ENCODE measurements at places on chromosomes 4 and X.

GRCh38 chr4:77586951-77587383, 18.7 kb upstream of the CXCL13 start:
- DNase-seq, result no peak

DNA sequence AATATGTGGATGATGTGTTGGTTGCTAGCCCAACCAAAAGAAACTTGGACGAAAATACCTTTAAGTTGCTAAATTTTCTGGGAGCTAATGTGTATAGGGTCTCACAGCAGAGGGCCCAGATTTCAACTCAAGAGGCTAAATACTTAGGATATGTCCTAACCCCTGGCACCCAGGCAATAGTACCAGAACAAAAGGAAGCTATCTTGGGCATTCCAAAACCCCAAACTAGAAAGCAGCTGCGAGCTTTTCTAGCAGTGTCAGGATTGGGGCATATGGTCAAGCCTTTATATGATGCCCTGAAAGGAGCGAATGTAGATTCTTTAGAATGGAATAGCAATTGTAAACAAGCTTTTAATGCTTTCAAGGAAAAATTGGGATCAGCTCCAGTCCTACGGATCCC, 10.6 kb downstream of the CXCL2 start:
- no peak for DNase-seq

GRCh38 chr4:44720371-44720770, 6.0 kb downstream of the GNPDA2 start:
- no peak for DNase-seq

DNA sequence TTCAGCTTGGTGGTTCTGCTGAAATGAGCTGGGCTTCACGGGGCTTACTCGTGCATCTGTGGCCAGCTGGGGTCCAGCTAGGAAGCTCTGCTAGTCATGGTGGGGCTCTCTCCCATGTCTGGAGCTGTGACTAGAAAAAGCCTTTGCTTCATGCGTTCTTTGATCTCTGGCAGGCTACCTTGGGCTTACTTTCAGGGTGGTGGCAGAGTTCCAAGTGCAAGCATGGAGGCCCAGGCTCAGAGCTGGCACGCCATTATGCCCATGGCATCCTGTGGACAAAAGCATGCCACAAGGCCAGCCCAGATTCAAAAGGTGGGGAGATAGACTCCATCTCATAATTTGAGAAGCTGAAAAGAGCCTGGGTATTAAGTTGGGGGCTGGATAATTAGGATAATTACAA, 55.4 kb upstream of the GBA3 start:
- no peak for DNase-seq

- no peak for DNase-seq
These were observed 1609.2 kb downstream of the STIM2 start for GRCh38 chr4:28469886-28470285.

GRCh38 chrX:120251471-120252011, 929 bp downstream of the ZBTB33 start:
- peak; percentile 32 for DNase-seq

GRCh38 chrX:115892787-115893671, 277.5 kb upstream of the AGTR2 start:
- DNase-seq, result peak; percentile 38

- DNase-seq, result no peak
These were observed 144.0 kb downstream of the SH3KBP1 start for GRCh38 chrX:19743386-19743785.

DNA sequence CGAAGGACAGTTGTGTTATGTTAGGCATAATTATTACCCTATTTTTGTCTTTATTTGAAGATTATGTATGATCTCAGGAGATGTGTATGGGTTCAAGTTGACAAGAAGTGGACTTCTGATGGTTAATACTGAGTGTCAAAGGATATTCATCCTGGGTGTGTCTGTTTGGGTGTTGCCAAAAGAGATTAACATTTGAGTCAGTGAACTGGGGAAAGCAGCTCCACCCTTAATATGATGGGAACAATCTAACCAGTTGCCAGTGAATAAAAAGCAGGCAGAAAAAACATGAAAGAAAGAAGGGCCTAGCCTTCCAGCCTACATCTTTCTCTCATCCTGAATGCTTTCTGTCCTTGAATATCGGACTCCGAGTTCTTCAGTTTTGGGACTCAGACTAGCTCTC, 332.6 kb downstream of the DTHD1 start:
- no peak for DNase-seq

DNA sequence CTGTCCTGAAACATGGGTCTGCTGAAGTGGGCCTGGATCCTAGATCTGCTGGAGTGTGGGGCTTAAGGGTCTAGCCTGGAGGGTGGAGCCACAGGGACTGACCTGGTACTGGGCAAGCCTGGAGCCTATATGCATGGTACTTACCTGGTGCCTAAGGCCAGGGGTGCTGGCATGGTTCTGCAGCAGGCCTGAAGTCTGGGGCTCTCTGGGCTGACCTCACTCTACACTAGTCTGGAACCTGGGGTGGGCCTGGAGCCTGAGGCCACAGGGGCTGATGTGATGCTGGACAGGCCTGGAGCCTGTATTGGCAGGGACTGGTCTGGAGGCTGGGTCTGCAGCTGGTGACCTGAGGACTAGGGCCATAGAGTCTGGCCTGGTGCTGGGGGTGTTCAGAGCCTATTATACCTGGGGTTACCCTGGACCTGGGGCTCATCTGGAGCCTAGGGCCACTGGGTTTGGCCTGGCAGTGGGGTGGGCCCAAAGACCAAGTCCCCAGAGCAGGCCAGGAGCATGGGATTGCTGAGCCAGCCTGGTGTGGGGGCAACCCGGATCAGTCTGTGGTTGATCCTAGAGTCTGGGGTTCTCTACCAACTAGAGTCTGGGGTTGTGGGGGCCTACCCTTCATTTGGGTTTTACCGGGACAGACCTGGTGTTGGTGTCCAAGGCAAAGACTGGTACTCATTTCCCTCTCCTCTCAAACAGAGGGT, 179.6 kb downstream of the SLC4A4 start:
- no peak for DNase-seq

- no peak for DNase-seq
These were observed 185.4 kb downstream of the SOWAHB start for GRCh38 chr4:76712564-76712963.

DNA sequence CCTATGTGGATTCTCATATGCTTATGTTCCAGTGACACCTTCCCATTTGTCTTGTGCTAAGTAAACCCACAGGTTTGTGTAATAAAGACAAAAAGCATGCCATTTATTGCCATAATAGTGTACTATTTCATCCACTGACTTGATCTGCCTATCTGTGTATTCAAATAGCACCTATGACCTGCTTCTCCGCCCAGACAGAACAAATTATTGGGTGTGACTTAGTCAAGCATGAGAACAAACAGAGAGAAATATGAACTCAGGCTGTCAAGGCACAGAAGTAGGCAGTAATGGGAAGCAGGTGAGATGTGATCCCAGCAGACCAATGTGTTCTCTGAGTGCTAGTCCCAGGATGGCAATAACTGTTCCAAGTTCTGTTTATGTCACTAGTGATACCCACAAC, 25.4 kb downstream of the ELOVL6 start:
- DNase-seq, result no peak

DNA sequence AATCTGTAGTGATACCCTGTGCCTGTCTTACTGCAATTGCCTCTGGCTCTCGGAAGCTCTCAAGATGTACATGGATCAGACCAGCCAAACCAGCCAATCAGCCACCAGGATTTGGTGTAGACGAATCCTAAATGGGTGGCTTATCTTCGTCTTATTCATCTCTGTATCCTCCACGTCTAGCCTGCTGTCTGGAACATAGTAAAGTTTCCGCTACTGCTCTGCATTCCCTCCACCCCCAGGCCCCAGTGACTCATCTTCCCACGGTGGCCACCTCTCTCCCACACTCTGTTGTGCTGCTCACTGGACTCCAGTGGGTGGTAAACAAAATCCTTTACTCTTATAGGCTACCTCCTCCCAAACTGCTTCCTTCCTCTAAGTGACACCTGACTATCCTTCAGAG, 37.8 kb downstream of the SEPTIN6 start:
- no peak for DNase-seq

GRCh38 chr4:1050486-1051213, 39.2 kb downstream of the FGFRL1 start:
- DNase-seq, result no peak

DNA sequence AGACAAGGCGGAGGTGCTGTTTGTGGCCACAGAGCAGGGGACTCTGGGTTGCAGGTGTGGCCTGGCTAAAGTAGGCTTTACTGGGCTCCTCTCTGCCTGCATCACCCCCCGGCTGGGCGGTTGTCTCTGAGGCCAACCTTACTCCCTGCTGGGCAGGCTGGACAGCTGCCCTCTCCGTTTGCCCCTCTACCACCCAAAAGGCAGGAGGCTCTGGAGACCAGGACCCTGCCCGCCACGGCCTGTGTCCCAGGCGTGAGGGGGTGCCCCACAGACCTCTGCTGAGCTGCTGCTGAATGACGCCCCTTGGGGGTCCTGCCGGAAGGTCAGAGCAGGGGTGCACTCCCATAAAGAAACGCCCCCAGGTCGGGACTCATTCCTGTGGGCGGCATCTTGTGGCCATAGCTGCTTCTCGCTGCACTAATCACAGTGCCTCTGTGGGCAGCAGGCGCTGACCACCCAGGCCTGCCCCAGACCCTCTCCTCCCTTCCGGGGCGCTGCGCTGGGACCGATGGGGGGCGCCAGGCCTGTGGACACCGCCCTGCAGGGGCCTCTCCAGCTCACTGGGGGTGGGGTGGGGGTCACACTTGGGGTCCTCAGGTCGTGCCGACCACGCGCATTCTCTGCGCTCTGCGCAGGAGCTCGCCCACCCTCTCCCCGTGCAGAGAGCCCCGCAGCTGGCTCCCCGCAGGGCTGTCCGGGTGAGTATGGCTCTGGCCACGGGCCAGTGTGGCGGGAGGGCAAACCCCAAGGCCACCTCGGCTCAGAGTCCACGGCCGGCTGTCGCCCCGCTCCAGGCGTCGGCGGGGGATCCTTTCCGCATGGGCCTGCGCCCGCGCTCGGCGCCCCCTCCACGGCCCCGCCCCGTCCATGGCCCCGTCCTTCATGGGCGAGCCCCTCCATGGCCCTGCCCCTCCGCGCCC, 920 bp downstream of the HTT-AS start:
- DNase-seq, result peak; percentile 45

DNA sequence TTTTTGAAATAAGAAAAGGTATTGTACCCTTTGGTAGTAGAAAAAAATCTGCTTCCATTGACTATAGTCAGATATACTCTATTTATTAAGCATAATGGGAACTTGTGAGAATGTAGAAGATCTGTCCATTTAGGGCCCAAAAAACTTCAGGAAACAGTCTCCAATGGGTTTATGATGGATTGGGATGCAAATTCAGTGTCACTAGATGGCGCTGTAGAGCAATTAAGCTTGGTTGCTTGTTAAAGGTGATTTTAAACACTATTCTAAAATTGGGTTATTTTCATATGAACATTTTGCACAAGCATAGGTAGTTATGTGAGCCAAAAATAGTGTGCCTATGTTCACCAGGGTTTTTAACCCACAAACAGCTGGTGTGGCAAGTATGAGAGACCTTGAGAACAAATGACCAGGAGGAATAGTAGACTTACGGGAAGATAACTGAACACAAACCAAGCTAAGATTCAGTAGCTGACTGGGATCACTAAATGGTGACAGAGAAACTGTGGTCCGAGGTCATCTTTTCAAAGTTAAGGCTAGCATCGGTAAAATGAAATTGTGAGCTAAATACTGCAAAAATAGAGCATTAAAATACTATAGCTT, 80.3 kb upstream of the LSM6 start:
- DNase-seq, result peak; percentile 88

GRCh38 chr4:122785099-122785498, 41.5 kb upstream of the FGF2 start:
- no peak for DNase-seq

DNA sequence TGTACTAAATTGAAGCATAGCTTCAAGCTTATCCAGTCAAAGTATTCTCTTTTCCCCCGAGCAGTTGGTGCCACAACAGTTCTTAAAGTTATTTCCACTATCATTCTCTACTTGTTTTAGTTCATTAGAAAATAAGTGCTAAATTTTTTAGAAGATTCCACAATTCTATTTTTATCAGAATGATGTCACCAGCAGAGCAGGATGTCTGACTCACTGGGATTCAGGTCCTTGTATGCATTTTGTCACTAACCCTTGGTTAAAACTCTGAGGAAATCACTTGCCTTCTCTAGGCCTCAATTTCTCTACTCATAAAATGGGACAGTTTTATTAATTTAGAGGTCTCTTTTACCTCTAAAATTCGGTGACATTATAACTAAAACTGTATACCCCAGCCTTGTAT, 3.4 kb downstream of the DDX53 start:
- DNase-seq, result no peak

- peak; percentile 1 for DNase-seq
These were observed 56.5 kb upstream of the PHKA2 start for GRCh38 chrX:19040373-19040772.

DNA sequence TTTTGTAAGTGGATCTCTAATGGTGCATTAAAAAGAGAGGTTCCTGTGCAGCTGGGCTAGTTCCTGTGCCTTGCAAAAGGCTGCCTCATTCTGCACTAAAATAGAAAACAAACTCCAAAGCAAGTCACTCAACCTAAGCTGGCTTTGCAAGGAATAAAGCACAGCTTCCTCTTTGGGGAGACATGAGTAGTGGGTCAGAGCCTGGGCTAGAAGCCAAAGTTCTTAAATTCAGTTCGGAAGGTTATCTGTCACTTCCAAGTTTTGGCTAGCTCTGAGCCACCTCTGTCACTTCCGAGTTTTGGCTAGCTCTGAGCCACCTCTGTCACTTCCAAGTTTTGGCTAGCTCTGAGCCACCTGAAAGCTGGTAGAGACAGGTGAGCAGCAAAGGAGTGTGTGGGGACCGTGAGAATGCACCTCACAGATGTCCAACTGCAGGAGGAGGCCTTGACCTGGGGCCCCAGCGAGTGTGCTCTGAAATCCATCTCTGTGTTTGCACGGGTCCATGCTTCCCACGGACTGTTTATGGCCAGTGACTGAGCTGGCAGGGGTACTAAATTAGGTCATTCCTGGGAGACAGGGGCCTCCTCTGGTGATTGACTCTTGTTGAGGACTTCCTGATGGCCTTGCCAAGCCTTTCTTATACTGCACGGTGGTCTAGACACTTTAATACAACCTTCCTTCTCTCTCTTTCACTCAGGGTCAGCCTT, 36.4 kb upstream of the MAMLD1 start:
- DNase-seq, result no peak

DNA sequence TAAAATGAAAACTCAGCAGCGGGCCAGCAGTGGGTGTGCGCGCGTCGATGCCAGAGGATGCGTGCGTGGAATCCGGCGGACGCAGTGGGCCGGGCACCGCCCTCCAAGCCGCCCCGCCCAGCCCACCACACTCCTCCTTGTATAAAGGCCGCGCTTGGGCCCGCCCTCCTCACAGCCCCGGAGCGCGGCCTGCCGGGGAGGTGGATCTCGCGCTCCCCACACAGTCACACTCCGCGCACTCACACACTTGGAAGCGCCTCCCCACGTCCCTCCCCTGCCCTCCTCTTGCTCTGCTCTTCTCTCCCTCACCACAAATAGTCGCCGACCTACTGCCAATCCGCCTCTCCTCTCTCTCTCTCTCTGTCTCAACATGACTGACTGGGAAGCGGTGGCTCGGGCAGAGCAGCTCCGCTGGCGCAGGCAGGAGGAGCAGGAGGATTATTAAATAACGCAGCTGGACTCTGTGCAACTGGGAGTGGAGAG, at the start of gene CCSER1:
Gene CCSER1, plus strand, starts transcription at position 172 of the 483 bp plus-strand sequence.
- DNase-seq, result peak; percentile 64

GRCh38 chr4:73021634-73022033, 47.9 kb downstream of the COX18 start:
- DNase-seq, result peak; percentile 80

Measured in GM23338 (cell line).